ENCODE measurements at places on chromosomes 7 and 10.

DNA sequence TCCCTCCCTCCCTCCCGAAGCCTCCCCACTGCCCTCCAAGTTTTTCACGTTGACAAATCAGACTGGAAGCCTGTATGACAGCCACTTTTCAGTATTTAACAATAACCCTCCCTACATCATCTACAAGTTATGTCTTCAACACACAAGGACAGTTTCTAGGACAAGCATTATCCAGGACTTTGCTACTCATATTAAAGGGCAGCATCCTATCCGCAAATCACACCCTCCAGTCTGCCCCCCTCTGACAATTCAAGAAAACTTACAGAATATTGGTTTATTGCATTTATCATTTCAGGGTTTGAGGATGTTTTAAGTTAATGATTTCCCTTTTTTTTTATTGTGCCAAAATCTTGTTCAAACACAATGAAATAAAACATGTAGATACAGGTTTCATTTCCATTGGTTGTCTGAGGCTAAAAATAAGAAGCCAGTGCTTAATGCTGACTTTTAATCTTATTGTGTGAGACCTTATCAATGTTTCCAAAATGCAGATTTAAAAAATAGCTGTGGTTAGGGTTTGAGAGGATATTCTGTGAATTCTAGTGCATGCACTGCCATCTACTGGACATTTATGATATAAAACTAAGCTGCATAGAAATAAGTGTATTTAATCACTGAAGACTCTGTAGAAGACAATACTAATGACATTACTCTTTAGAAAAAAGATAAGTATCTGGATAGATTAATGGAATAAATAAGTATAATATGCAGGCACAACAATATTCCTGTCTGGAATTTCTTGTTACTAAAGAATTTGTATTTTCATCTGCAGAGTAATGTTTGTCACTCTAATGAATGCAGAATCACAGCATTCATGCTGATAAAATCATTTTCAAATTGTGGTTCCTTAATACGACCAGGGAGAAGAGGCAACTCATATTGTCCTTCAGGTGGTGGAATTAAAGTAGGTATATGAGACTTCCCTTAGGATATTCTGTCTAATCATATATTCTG, 64.1 kb downstream of the CAV1 start:
- DNase-seq = peak; percentile 34

- no peak for DNase-seq
These were observed 139.0 kb downstream of the DOCK1 start for GRCh38 chr10:127044186-127044585.

DNA sequence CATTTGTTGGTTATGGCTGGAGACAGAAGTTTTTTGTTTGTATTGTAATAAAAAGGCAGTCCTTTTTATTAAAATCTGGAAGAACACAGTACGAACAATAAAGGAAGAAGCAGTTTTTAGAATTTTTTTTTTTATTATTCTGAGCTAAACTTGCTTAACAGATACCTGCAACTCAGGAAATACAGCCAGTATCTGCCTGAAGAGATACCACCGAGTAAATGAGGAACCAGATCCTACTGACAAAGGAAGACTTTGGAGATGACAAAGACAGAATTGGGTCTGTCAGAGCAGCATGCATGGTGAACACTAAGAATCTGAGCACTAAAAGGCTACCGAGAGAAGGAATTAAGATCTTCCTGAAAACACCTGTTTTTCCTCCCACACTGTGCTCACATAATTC, 1335.9 kb upstream of the SORCS1 start:
- no peak for DNase-seq

DNA sequence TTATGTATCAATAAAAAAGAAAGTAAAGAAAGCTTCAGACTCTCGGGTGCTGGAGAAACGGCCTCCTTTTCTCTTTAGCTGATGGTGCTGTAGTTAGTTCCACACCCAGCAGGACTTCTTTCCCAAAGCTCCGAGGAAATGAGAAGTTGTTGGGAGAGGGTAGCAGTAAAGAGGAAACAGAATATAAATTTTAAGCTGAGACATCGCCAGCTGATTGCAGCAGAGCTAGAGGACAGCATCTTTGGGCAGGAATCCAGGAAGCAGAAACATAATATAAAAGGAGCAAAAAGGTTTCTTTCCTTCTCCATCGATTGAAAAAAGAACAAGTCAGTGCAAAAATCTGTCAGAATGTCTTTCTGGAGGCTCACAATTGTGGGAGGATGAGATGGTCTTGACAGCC, 616.9 kb upstream of the FOXK1 start:
- peak; percentile 15 for DNase-seq

DNA sequence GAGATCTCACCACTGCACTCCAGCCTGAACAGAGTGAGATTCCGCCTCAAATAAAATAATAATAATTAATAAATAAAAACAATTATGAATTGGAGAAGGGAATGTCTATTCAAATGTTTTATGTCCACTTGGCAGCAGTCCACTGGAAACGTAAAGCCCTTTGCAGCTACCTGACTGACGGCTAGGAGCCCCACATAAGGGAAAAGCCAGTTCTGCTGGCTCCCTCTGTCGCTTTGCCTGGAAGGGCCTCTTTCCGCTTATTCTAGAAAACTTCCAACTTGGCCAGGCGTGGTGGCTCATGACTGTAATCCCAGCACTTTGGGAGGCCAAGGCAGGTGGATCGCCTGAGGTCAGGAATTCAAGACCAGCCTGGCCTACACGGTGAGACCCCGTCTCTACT, 6.1 kb upstream of the TNS3 start:
- no peak for DNase-seq

GRCh38 chr10:118551535-118552100, 43.8 kb downstream of the PRLHR start:
- peak; percentile 75 for DNase-seq

DNA sequence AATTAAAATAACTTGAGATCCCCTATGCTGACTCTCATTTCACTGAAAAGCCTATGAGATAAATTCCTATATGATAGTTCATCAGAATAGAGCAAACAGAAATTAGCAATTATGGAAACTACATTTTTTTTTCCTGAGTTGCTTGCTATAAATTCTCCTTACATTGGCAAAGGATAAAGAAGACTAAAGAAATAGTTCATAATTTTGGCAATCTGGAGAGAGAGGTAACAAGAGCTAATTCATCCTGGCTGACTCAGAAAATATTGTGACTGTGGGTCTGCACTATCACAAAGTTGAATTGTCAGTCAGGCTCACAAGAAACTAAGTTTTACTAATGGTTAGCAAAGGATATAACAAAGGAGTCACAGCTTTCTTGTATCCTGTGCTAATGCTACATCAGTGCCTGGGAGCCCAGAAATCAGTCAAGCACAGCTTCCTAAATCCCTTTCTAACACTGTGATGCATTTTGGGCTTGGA, 483.0 kb downstream of the MAGI2 start:
- DNase-seq = no peak

- DNase-seq = no peak
These were observed 12.1 kb downstream of the KCNH2 start for GRCh38 chr7:150966002-150966401.

DNA sequence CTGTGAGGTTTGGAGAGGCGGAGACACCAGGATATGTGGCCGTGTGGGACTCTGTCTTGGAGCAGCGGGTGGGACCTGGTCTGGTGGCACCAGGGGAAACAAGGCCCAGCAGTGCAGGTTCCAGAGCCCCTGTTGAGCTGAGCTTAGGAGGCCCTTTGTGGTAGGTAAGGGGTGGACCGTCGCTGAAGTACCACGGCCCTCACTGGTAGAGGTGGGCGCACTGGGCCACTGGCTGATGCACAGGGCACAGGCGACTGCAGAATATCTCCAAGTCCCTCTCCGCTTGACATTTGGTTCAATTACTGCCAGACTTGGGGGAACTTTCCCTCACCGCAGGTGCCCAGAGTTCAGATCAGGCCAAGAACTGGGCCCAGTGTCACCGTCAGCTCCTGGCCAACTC, 27.3 kb downstream of the DOCK1 start:
- no peak for DNase-seq

GRCh38 chr7:2870471-2870931, 26.4 kb upstream of the GNA12 start:
- DNase-seq = peak; percentile 80

DNA sequence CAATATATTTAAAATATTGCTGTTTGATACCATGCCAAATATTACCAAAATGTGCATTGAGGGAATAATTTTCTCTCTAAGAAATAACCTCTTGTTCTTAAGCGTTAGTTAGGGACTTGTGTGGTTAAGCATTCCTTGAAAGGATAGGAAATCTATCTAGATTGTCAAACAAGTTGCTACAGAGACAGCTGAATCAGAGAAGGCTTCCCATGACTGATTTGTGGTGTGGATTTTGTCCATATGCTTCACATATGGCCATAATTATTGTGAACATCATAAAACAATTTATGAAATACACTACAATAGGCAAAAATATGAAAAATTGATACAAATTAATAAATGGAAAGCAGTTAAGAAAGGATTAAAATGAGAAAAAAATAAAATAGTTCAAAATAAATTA, 96.3 kb downstream of the GNAT3 start:
- no peak for DNase-seq

GRCh38 chr7:142584765-142585164, 164.5 kb upstream of the PRSS1 start:
- no peak for DNase-seq

GRCh38 chr10:26491276-26491675, 53.1 kb downstream of the APBB1IP start:
- DNase-seq = no peak

DNA sequence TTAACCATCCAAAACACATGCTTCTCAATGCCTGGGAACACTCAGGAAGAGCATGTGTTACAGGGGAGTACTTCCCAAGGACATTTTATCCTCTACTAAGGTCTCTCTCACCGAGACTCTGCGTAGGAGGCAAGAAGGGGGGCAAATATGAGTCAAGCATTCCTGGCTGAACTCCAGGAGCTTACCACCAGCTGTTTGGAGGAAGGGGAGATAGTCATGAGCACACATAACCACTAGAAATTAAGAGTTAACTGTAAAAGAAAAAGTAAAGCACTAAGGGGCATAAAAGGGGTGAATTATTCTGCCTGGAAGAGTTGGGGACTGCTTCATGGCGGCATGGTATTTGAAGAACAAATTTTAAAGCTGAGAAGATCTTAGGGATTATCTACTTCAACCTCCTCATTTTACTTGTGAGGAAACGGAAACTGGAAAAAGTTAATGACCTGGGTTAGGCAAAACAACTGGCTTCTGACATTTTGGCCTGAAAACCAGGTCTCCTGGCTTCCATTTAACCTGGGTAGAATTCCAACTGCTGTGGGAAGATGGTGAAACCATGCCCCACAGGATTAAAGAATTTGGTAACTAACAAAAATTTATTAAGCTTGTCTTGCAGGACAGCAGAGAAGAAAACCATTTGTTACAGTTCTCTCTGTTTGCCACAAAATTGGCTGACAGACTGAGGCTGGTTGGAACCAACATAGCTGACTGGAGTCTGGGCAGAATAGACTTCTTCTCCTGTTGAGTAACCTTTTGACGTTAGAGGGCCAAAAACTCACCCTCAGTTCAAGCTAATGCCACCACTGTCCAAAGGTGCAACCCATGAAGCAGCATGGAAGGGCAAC, 85.5 kb downstream of the SLC25A13 start:
- DNase-seq = peak; percentile 2

DNA sequence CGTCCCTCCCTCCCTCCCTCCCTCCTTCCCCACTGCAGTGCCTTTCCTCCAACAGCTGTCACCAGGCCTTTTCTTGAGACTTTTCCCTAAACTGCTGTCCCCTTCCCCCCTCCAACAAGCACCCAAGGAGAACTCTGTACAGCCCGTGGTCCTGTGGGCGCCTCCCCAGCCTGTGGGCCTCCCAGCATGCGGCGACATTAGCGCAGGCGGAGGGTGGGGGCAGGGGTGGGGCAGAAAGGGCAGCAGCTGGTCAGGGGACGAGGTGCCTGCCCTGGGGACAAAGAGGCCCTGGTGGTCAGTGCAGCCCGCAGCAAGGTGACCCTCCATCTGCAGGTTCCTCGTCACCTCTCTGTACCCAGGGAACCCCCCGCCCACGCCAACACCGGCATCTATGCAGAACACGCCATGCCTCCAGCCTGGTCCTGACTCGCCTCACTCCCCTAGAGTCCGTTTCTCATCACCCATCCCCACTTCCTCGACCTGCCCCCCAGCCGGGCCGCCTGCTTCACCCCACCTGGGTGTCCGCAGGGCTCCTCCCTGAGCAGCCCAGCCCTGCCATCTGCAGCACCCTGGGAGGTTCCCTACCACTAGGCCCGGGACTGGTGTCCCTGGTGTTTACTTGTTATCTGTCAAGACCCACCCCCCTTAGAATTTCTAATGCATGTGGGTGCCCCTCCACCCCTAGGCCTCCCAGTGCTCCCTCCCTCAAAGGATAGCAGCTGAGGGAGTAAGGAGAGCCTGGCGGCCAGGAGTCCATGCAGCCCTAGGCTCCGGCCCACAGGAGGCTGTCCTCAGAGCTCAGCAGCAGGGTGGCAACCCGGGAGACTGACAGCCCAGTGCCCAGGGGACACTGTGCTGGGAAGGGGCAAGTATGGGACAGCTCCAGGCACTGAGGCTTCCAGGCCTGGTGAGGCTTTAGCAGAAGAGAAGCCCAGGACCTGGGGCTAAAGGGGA, 147.8 kb downstream of the ARHGAP22 start:
- DNase-seq = peak; percentile 39

GRCh38 chr10:125068406-125068805, 92.0 kb downstream of the CTBP2 start:
- DNase-seq = no peak

DNA sequence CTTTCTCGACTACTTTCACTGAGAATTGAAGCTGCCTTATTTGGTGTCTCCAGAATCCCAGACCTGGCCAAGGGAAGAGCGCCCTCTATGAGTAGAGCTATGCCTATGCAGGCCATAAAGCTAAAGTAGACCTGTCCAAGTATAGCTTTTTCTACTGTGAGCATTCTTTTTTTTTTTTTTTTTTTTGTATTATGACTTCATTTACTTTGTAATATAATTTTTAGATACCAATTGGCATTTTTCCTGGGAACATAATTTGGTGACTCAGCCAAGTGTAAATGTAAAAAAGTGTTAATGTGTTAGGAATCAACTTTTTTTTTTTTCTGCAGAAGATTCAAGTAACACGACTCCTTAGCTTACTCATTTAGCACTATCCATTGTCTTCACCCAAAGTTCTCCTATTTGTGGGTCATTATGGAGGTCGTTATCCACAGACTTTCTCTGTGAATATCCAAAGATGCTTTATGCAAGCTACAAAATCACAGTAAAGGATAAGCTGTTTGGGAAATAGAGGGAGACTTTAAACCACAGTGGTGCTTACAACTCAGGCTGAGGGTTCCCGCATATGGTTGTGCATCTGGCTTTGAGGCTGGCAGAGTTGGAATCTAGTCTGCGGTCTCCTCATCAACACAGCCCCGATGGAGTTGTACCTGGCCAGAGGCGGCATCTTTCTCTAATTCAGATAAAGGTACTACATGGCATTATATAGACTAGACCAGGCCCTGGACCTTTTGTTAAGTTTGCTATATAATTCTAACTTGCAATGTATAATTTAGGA, 1040.2 kb upstream of the SORCS1 start:
- peak; percentile 3 for DNase-seq

DNA sequence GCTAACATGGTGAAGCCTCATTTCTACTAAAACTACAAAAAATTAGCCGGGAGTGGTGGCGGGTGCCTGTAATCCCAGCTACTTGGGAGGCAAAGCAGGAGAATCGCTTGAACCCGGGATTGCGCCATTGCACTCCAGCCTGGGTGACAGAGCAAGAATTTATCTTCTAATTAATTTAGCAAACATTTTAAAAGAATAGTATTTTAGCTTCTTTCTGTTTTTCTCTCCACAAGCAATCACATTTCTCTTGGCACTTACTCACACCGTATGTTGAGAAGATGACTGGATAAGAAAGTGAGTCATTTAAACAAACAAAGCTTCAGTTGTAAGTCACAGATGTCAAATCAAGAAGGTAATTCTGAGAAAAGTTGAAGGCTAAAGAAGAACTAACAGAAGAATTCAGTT, 264.0 kb downstream of the ARL4A start:
- DNase-seq = no peak
